ENCODE measurements at places on chromosomes 3 and 15.

DNA sequence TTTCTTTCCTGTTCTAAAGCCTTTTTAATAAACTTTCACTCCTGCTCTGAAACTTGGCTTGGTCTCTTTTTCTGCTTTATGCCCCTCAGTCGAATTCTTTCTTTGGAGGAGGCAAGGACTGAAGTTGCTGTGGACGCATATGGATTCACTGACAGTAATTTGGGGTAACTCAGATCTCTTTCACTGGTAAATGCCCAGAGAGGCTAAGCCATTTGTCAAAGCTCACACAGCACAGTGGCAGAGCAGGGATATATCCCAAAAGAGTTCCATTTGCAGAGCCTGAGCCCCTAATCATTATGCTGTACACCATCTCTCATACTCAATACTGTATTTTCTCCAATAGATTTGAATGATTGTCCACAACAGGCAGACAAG lies 72.3 kb upstream of the GALNT15 start:
- no peak for DNase-seq

DNA sequence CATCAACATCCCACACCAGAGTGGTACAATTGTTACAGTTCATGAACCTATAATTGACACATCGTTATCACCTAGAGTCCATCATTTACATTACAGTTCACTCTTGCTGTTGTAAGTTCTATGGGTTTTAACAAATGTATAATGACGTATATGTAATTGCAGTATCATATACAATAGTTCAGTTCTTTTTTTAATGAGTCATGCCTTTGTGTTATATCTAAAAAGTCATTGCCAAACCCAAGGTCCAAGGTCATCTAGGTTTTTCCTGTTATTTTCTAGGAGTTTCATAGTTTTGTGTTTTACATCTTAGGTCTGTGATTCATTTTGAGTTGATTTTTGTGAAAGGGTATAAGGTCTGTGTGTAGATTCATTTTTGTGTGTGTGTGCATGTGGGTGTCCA lies 160.9 kb upstream of the GALNT15 start:
- DNase-seq = no peak

GRCh38 chr15:43954181-43954621 lies 127.4 kb downstream of the WDR76 start:
- DNase-seq = no peak

- no peak for DNase-seq
These were observed 32.9 kb downstream of the OR4F15 start for GRCh38 chr15:101844916-101845315.

DNA sequence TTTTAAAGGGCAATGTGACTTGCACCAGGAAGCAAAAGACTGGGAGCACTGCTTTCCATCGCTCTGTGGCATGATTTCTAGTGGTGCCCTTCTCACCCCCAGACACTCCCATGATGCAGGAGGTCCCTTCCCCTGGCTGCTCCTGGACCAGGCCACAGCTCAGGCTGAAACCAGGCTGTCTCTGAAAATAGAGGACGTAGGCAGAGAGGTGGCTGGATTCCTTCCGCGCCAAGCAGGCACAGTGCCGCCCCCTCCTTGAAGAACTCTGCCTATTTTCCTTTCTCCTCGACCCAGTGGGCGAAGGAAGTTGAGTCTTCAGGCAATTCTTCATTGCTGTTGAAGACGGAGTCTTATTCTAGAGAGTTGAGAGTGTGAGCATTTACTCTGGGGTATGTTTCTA lies 489.4 kb upstream of the TBL1XR1 start:
- no peak for DNase-seq

GRCh38 chr3:48436855-48437254 lies 3.1 kb downstream of the CCDC51 start:
- no peak for DNase-seq

- no peak for DNase-seq
These were observed 56.8 kb upstream of the PRR23E start for GRCh38 chr3:127136024-127136600.

DNA sequence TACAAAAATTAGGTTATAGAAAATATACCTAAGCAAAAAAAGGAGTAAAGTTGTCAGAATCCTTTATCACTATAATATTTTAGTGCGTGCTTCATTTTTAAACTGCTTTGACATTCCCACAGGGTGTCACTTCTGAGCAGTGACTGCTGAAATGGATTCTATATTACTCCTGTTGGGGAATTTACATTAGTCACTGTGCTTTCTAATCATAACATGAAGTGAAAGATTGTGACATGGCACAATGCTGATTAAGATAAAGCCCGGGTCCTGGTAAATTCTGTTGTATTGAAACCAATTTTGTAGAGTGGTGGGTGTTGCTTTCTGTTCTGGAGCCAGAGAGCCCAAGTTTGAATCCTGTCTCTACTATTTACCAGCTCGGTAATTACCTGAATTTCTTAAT lies 36.4 kb upstream of the EHHADH start:
- DNase-seq = no peak

- DNase-seq = no peak
These were observed 62.4 kb upstream of the SIAH2 start for GRCh38 chr3:150825192-150825915.

GRCh38 chr3:47885168-47885567 lies 82.2 kb downstream of the DHX30 start:
- DNase-seq = no peak

GRCh38 chr3:29919571-29919970 lies 638.7 kb downstream of the RBMS3 start:
- no peak for DNase-seq

DNA sequence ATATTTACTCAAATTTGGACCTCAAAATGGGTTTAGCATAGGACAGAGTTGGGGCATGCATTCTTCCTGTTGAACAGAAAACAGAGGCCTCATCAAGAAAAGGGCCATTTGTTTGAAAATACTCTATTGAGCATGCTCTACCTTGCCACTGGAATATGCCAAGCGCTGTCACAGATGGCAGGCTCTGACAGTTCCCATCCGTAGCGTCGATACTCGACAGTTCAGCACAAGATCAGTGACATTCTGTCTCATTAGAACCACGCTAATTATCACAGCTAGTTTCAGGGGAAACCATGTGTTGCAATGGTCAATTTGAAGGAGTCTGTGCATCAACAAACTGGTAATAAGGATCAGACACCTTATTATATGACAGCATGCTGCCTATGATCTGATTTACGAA lies 54.5 kb downstream of the SATB1 start:
- no peak for DNase-seq

- no peak for DNase-seq
These were observed 145.0 kb upstream of the MITF start for GRCh38 chr3:69594286-69594685.

DNA sequence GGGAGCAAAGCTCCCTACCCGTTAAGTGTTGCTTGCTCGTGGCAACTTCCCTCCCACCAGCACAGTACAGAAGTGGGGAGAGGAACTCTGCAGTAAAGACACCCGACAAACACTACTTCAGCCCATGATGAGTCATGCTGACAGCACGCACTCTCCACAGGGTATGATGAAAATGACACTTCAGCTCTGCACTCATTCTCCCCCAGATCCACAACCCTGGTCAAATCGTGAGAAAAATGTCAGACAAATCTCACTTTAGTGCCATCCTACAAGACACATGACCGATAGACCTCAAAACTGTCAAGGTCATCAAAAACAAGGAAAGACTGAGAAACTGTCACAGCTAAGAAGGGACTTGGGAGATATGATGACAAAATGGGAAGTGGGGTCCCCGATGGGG lies 278.9 kb downstream of the OCA2 start:
- no peak for DNase-seq

GRCh38 chr15:76951220-76951619 lies 19.7 kb downstream of the RCN2 start:
- DNase-seq = no peak

DNA sequence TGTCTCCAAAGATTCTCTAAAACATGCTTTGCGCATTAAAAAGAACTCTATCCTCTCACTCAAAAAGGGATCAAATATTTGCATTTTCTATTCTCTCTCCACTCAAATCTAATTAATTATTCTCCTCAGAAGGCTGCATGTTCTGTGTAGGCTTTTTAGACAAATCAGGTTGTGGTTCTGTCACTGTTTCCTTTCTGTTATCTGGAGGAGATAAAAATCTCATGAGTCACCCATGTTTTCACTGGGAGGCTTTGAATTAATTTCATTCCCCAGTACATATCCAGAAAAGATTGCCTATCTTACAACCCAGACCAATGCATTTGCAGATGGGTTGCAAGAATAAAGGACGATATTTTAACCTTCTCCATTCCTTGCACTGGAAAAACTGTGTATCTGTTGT lies 446.5 kb downstream of the GRM7 start:
- DNase-seq = no peak

GRCh38 chr15:78314181-78314581 lies 14.8 kb upstream of the SKIC8 start:
- no peak for DNase-seq

GRCh38 chr3:106485217-106485616 lies 616.4 kb upstream of the CBLB start:
- no peak for DNase-seq

- DNase-seq = no peak
These were observed 4.6 kb upstream of the DENND4A start for GRCh38 chr15:65796610-65797078.

DNA sequence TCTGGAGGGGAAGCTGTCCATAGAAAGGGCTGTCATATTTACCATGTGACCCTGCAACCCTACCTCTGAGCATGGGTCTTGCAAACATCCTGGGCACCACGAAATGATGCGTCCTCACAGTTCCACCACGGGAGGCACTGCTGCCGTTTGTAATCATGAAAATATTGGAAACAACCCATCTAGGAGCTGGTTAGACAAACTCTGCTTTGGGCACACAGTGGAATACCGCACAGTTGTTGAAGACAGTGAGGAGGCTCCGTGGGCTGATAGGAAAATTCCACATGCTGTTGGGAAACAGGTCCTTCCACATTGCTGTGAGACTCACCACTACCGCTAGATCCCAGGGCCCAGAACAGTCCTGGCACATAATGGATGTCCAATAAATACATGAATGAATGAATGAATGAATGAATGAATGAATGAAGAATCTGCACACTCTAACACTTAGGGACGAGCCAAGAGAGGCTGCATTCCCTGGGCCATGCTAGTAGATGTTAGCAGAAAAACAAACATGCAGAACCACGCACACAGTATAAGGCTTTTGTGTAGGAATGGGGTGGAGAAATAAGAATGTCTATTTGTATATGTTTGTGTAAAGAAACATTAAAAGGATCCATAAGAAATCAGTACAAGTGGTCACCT lies 40.6 kb downstream of the TPRA1 start:
- no peak for DNase-seq

DNA sequence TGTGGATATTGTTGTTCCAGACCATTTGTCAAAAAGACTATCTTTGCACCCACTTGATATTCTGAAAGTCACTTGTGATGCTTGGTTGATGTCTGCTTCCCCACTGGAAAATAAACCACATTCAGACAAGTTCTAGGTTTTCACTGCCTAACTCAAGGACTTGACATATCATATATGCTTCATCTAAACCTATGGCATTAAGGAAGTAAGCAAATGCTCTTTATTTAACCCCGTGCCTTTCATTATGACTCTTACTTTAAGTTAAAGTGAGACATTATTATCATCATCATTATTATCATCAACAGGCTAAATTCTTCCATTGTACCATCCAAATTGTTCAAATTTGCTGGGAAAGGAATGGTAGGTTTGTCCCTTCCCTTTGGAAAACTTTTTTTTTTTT lies 30.8 kb upstream of the C3orf80 start:
- no peak for DNase-seq

DNA sequence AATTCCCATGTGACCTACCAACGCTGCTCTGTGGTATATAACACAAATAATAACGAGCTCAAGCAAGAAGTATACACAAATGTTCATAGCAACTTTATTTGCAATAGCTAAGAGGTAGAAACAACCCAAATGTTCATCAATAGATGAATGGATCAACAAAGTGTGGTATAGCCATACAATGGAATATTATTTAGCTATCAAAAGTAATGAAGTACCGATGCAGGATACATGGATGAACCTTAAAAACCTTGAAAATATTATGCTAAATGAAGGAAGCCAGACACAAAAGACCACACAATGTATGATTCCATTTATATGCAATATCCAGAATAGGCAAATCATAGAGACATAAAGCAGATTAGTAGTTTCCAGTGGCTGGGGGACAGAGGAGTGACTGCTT lies 15.6 kb upstream of the FEM1B start:
- no peak for DNase-seq

DNA sequence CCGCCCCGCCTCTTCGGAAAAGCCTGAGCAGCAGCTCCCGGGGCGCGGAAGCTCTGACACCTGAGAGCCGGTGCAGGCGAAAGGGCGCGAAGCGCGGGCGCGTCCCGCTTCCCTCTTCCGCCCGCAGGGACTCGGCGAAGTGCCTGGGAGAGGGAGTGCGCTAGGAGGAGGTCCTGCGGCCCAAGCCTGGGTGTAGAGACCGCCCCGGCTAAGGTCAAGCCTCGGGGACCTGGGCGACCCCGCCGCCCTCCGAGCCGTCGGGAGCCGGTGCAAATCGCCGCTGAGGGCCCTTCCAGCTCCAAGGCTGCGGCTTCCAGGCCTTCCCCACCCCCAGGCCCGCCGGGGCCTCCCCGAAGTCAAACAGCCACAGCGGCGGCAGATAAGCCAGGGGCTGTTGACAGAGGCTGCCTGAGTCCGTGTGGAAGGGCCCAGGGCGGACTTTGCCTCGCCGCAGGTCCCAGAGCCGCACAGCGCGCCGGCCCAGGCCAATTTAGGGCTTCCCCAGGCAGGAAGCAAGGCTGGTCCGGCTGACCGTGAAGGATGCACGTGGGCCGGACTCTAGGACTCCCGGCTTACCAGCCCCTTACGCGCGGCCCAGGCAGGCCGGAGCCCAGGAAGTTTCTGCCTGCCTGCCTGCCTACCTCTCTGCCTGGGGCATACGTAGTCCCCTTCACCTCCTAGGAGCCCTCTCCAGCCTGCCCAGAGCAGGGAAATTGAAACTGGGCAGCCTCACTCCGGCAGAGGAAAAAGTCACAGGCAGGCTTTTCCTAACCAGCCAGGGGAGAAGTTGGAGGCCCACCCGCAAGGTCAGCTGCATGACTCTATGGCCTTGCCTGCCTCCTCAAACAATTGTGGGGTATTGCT lies 2.3 kb downstream of the ITPKA start:
- DNase-seq = no peak

All from NCI-H774 (cell line).